ENCODE measurements at places on chromosomes 11 and 22.

DNA sequence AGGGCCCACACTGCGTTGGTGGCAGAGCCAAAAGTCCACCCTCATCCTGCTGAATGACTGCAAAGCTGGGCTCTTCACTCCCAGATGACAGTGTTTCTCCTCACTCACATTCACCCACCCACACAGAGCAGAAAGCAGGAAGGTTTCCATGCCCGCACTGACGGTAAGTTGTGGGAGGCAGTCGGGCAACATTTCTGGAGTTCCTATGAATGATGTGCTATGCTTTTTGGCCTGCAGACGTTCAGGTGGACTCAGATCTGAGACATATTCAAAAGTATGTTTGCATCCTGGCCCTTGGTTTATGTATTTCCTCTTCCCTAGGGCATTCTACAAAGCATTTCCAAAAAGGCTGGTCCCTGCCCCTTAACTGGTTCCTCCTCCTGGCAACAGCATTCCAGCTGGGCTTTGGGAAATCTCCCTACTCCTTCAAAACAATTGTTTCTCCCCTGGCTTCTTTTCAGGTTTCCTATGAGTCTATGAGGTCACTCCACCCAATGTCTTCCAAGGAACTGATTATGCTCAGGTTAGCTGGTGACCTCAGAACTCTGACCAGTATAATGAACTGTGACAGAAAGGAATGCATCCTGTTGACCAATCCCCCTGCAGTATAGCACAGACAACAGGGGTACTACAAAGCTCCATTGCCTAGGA is 36.4 kb downstream of the PACSIN2 start:
- no peak for DNase-seq

DNA sequence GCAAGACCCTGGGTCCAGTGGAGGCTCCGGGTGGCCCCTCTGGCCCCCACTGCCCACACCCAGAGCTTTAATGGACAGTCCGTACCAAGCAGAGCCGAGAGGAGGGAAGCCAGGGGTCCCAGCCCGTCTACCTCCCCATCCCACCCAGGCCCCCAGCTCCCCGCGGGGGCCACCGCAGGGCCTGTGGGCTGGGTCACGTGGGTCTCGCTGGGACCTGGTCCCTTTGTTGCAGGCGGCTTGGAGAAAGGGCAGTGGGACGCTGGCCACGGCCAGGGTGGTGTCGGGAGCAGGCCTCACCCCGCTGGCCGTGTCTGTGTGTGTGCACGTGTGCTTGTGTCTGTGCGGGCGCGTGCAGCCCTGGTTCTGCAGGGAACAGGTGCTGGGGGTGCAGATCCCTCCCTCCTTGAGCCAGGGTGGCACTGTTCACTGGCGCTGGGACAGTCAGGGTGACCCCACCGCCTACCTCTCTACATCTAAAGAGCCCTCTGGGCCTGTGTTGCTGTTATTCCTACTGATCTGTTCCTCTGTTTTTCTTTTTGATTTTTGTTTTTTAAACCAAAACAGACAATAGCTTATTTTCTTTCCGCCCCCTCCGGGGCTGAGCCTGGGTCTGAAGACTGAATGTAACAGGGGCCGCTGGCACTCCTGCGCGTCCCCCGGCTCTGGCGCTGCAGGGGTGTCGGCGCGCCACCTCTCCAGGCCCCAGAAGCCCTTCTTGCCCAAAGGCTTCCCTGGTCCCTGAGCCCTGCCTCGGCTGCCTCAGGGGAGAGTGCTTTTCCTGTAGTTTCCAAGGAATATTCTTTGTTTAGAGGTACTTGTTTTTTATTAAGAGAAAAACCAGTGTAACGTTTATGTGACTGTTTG is 20.1 kb upstream of the TMEM191C start:
- no peak for DNase-seq

DNA sequence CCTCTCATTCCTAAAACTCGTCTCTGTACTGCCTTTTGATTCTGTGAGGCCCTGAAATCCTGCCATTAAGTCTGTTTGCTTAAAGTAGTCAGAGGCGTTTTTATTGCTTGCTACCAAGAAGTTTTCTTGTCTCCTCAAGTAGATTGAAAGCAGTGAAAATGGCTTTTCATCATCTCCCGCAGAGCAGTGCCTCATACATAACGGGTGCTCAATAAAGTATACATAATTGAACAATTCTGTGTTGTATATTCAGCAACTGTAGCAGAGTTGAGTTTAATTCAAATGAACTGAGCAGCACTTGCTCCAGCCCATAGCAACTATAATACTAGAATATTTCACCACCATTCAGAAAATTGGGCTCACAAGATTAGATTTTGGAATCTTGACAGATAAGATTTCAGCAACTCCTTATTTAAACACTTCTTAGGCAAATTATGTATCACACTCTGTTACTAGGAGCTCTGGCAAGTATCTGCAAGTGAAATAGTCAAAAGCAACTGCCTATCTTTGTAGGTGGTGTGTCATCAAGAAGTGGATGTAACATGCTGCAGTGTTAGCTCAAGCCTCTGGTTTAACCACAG is 20.0 kb downstream of the FIBIN start:
- DNase-seq, result no peak

GRCh38 chr11:22900764-22901486 is 40.7 kb upstream of the CCDC179 start:
- no peak for DNase-seq

GRCh38 chr11:94649964-94650623 is 82.9 kb downstream of the PIWIL4 start:
- DNase-seq, result no peak

DNA sequence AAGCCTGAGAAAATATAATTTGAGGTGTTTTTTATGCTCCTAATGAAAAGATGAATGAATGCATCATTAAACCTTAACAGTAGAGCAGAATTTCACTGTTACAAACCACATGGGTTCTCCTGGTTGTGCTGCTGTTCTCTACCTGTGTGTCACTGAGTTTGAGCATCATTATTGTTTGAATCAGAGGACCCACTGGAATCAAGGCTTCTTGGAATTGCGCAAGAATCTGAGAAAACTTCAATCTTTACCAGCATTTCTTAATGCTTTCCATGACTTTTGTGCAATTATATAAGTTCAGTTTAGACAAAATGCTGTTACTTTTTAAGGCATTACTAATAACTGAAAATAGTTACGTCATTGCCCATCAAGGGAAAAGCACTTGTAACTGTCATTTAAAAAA is 18.8 kb upstream of the RBX1 start:
- DNase-seq, result no peak

DNA sequence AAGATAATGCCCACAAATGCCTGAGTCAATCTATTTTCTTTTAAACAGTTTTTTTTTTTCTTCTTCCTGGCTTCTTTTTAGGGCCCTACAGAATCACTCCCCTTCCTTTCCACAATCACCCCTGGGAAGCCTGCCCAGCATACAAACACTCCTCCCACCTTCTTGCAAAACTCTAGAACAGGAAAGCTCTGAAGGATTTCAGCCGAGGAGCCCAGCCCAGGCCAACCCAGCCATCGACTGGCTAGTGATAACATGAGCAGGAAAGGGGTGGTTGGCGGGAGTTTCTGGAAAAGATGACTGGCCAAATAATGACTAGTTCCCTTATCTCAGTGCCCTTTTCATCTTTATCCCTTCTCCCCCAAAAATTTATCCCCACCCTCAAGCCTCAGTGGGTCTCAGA is 68.2 kb downstream of the USP35 start:
- no peak for DNase-seq

GRCh38 chr11:120941000-120941399 is 82.9 kb upstream of the TBCEL start:
- DNase-seq, result no peak

DNA sequence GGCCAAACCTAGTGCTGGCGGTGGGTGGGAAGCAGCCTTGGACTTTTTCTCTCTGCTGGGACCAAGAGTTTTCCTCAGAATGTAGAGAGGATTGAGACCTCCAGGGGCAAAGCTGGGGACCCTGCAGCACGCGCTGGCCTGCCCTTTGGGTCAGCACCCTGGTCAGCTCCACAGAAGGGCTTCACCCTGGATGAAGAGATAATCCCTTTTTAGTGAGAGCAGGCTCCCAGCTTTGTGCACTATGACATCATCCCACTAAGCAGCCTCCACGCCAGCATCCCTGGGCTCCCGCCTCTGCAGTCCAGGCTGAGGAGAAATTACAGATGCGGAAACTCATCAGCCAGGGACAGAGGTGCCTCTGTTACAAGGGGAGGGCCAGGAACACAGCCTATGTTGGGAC is 23.5 kb downstream of the DRICH1 start:
- DNase-seq, result no peak

GRCh38 chr22:33831207-33831606 is 89.1 kb downstream of the LARGE1 start:
- no peak for DNase-seq

DNA sequence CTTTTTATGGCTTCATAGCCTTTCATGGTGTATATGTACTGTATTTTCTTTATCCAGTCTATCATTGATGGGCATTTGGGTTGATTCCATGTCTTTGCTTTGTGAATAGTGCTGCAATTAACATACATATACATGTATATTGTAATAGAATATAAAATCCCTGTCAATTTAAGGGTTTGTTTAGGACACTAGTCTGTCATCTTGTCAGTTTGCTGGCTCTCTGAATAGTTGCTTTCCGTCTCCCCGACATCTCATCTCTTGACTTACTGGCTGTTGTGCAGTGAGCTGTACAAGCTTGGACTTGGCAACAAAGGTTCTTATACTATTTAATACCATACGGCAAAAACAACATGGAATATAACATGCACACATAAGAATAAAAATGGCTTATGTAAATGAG is 1487.5 kb downstream of the LRRC4C start:
- no peak for DNase-seq

- DNase-seq, result no peak
These were observed 6.3 kb downstream of the SLC39A13 start for GRCh38 chr11:47414685-47415070.

- DNase-seq, result no peak
These were observed 4.6 kb downstream of the NLRP6 start for GRCh38 chr11:282630-283360.

GRCh38 chr22:44625981-44626687 is 75.9 kb upstream of the PRR5 start:
- peak; percentile 34 for DNase-seq

DNA sequence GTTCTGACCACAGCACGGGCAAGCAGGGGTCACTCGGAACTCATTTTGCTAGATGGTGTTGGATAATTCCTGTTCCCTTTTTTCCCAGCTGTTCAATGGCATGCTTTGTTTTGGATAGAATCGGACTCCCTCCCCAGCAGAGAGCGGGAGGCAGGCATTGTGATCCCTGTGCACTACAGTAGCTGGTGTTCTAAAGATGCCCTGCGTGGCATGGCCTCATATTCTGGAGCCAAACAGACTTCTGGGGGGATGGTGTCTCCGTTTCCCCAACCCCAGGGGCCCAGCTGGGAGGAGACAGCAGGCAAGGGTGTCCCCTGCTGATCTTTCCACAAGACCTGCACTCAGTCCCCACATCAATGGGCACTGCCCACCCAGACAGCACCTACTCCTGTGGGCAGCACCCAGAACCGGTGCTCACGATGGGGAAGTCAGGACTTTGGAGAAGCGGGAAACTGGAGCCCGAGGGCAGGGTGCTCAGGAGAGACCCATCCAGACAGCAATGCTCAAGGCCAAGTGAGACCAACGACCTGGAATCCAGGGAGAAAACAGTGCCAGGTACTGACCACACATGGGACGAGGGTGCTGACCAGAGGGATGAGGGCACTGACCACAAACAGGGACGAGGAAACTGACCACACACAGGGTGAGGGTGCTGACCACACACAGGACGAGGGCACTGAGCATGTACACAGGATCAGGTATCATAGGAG is 934.9 kb downstream of the BRD1 start:
- DNase-seq, result peak; percentile 68

All from globus pallidus (tissue), 1 donor.